Skeletal muscle cell (primary cell): ENCODE measurements at places on chromosomes 16 and 17.

GRCh38 chr16:29009050-29009837 lies 24.4 kb downstream of the LAT start:
- no peak for DNase-seq

DNA sequence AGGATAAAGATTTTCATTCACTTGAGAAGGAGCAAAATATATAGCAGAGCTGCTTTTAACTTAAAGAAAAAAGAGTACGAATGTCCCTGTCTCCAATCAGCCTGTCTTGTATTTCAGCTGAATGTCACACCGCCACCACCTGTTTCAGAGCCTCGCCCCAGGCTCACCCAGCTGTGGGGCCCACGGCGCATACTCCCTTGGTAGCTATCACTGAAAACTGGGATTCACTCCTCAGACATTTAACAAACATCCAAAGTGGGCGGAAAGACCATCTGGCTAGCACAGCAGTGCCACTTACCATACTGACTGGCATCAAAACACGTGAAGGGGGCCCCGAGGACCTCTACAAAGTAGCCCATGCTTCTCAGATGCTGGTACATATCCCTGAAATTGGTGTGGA lies 25.4 kb upstream of the SLC38A8 start:
- no peak for DNase-seq

GRCh38 chr17:80675438-80676095 lies 130.9 kb downstream of the RPTOR start:
- DNase-seq: no peak

DNA sequence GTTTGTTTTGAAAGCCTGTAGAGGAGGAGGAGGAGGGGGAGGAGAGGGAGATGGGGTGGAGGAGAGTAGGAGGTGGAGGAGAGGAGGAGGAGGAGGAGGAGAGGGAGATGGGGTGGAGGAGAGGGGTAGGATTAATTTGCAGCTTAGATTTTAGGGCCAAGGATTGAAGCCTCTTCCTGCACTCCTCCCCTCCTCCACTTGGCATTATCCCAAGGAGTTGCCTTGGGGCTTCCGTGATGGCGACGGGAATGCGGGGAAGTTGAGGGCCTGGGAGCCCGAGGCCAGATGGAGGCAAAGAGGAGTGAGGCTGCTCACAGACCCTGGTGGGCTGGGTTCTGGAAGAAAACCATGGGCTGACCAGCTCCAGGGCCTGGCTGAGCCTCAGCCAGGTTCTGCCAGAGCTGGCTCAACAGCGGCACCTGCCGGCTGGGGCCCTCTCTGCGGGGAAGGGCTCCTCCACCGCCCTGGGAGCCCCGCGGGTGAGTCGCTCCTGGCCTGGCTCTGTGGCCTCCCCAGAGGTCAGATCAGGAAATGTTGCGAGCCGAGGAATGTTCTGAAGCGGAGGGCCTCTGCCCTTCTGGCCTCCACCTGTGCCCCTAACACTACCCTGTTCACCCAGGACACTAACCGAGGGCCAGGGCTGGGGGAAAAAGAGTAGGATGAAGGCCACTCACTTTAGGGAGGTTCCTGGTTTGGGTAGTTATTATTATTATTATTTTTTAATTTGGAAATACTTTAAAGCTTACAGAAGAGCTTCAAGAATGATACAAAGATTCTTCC lies 23.9 kb upstream of the FMNL1 start:
- peak; percentile 20 for DNase-seq

GRCh38 chr17:49494399-49494985 lies 601 bp upstream of the NGFR start:
- no peak for DNase-seq

DNA sequence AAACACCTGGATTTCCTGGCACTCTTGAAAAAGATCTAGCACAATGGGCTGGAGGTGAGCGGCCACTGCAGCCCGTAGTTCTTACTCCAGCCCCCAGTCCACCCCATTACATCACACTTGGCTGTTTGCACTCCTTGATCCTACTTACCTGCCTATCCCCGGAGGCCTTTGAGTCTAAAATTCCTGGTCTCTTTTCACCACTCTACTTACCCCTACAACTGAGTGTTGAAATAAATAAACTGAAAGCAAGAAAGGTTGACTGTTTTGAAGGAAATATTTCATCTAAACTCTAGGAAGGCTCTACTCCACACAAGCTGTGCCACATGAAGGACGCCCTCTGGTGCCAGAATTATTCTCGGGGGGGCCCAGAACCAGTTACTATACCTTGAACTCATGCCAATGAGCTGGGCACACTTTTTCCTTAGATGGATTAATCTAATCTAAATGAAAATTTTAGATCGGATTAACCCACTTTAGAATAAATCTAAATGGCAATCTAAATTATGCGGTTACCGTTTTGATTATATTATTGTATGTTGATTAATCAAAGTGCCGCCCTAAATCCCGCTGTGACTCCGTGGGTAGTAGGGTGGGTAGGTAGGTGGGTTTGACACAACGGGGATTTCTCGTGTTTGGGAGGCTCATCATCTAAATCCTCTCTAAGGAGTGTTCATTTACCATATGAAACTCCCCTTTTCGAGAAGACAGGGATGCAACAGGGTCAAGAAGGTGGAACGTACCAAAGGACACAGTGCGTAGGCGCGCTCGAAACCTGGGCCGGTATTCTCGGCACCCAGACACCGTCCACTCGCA lies 651 bp upstream of the EIF1 start:
- DNase-seq: no peak
